ENCODE measurements at places on chromosomes 5 and 9.

DNA sequence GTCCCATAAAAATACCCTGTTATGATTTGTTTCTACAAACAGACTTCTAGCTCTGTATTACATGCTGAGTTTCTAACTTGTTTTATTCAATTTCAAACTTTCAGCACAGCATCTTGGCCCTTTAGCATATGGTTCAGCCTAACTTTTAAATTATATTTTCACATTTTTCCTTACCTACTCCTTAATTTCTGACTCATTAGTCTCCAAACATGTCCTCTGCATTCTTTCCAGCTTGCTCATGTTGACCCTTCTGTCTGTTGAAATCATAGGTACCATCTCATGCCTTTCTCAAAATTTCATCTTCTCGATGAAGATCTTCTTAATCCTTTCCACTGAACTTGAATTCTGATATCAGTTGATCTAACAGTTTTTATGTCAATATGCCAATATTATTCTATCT lies 200.9 kb upstream of the RIOK2 start:
- DNase-seq, result no peak

DNA sequence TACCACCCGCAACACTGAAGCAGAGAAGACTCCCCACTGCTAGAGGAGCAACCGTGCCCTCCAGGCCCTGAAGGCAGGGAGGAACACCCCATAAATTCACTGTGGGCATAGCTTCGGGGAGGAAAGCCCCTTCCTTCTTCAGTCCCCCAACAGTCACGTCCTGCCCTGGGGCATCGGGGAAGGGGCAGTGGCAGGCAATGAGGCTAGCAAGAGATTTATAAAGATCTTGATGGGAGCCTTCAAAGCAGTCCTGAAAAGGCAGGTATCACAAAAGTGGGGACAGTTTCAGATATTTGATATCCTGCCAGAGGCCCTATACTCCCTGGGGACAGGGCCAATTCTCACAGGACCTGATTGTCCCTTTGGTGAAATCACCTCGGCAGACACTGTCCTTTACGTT lies 16.9 kb upstream of the TRIM14 start:
- DNase-seq, result no peak

DNA sequence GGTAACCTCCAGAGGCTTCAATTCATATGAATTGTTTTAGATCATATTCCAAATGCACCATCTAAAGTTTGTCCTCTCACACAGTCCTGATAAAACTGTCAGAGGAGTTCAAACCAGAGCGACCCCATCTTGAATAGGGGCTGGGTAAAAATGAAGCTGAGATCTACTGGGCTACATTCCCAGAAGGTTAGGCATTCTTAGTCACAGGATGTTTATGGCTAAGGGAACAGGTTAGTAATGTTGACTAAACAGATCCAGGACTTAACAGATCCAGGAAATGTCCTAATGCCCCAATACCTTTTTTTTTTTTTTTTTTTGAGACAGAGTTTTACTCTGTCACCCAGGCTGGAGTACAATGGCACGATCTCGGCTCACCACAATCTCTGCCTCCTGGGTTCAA lies 192.6 kb upstream of the PRDM9 start:
- DNase-seq, result no peak

DNA sequence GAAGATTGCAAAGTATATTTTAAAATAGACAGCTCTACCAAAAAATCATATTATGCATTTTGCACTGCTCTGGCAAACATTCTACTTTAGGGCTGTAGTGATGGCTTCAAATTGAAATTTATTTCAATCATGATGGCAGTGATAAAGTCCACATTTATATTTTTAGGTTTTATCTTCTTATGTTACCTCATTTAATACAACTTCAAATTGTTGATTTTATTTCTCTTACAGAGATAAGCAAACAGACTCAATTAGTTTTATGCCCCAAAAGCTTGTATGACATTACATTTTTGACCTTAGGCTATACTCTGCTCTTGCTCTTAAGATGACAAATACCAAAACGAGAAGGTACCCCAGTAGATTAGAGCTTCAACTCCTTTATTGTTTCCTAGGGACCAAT lies 87.4 kb downstream of the CYLC2 start:
- DNase-seq, result no peak

GRCh38 chr9:38394416-38394815 lies 1.9 kb downstream of the ALDH1B1 start:
- DNase-seq, result no peak

All from endothelial cell (in vitro differentiated cells).